T-helper 2 cell treated with Interferon-gamma antibody and Interleukin-4, amounts not matched to agents 5 μg/mL and 100 μg/mL, for 36 hours (primary cell): ENCODE measurements at places on chromosomes 2 and 18.

DNA sequence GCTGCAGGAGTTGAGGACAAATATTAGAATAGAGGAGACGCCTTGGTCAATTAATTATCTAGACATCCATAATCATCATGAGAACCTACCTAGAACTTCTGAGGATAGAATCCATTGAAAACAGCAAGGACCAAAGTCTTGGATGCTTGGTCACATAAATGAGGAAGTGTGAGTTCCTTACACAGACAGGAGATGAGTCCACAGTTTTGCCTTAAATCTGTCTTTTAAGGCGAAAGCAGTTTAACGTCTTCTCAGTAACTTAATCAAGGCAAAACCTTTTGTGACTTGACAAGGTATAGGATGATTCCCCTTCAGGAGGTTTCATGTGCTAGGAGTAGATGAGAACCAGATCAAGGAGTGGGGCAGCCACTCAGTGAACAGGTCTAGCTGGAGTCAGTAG, 1783.2 kb upstream of the CELF4 start:
- no peak for DNase-seq

DNA sequence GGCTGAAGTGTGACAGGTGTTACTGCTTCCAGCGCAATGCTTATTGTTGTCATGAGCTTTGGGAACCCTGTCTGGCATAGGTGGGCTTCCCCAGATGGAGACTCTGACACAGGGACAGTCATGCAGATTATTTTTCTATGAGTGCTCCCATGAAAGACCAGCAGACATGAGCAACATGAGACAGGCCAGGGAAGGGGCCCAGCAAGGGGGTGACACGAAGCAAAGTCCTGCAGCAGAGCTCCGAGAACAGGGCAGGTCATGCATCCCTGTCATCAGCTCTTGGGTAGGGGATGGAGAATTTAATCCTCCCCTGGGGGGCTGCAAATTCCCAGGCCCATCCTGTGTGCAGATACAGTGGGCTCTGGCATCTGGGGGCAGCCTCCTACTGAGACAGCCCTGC, 77.4 kb downstream of the CTAGE1 start:
- no peak for DNase-seq

DNA sequence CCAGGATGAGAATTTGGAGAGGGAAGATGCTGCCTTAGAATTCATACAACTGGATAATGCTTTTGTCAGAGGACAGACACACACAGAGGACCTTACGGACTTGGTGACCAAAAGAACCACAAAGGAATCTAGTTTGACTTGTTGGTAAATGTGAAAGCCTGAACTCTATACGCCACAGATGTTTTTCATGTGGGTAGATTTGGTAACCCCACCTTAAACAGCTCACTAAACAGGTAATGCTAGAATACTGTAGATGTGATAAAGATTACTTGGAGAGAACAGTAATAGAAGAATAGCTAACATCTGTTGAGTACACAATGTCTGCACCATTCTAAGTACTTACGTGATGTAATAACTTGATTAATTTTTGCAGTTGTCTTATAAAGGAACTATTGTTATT, 24.1 kb downstream of the ANXA4 start:
- no peak for DNase-seq

GRCh38 chr2:173997753-173998152, 32.6 kb upstream of the SP3 start:
- no peak for DNase-seq

GRCh38 chr2:107430006-107430405, 396.7 kb upstream of the RGPD4 start:
- DNase-seq: no peak

GRCh38 chr2:239109041-239109927, 261.4 kb downstream of the TWIST2 start:
- no peak for DNase-seq

DNA sequence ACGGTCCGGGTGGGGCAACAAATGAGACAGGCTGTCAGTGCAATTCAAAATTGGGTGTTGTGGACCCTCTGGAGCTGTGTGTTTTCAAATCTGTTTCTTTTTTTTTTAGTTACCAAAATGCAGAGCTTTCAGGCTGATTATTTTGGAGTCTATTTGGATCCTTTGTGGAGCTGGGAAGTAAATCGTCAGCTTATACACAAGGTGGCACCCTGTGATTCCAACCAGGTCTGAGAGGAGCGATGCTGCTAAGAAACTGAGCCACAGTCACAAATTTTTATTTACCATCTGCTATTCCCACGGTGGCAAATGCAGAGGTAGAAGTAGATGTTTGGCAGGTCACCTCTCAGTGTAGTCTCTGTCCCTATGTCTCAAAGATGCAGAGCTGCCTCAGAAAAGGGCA, 3.8 kb upstream of the EPC2 start:
- no peak for DNase-seq

GRCh38 chr2:144133936-144134665, 385.8 kb downstream of the ZEB2 start:
- DNase-seq: no peak

GRCh38 chr2:178810422-178810821, 3.2 kb upstream of the TTN start:
- no peak for DNase-seq

- no peak for DNase-seq
These were observed 164.0 kb downstream of the SLC39A10 start for GRCh38 chr2:195820867-195821565.

DNA sequence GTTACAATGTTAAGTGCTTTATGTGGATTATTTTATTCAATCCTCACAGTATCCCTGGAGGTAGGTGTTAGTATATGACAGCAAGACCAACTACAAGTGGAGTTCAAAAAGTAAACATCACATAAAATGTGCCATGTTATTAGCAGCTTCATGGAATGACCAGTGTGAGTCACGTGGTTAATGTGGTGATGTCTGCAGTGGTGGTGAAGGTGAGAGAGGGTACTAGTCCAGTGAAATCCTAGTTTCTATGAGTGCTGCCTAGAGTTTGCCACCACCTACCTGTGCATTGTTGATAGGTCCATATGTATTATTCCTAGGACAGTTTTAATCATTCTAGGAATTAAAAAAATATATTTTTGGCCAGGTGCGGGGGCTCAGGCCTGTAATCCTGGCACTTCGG, 865.2 kb upstream of the DDX18 start:
- no peak for DNase-seq

DNA sequence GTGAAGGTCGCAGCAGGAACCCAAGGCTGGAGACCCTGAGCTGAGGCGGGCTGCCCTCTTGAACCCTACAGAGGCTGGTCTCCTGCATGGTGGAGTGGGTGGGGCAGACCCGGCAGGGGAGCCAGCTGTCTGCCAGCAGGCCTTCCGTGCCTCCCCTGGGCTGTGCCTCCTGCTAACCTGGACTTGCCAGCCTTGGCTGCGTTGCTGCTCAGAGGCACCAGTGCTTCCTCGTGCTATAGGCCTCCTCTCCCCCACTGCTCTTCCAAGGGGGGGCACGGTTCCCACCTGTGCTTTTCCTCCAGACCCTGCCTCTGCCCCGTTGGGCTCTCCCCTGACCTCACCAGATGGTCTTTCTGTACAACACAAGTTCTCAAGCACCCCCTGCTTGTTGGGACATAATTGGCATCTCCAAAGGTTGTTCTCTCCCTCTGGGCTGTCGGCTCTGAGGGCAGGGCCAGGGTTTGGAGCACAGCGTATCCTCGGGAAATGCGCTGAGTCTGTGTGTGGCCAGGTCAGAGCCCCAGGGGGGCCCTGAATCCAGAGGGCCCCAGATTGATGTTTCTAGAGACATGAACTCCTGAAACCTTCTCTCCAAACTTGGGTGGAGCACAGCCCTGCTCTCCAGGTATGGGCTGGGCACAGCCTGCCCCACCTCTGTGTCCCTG, 6.7 kb downstream of the ARHGEF4 start:
- no peak for DNase-seq

- no peak for DNase-seq
These were observed 16.5 kb upstream of the MARCO start for GRCh38 chr2:118925476-118925875.

DNA sequence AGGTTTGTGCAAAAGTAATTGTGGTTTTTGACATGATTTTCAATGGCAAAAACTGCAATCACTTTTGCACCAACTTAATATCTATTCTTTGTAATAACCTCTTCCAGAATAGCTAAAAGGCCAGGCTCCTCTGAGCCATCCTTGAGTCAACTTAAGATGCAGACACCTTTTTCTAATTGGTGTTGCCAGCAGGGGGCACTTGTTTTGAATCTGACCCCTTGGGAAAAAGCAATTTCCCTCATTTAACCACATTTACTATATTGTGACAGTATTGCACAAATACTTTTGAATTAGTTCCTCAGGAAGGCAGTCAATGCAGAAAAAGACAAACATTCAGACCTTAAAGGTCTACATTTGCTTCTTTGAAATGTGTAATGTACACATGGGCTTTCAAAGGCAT, 78.6 kb upstream of the GALNT5 start:
- no peak for DNase-seq

- DNase-seq: no peak
These were observed 5.7 kb downstream of the ZFP36L2 start for GRCh38 chr2:43220760-43221123.

GRCh38 chr2:181158427-181158826, 178.0 kb downstream of the UBE2E3 start:
- no peak for DNase-seq

DNA sequence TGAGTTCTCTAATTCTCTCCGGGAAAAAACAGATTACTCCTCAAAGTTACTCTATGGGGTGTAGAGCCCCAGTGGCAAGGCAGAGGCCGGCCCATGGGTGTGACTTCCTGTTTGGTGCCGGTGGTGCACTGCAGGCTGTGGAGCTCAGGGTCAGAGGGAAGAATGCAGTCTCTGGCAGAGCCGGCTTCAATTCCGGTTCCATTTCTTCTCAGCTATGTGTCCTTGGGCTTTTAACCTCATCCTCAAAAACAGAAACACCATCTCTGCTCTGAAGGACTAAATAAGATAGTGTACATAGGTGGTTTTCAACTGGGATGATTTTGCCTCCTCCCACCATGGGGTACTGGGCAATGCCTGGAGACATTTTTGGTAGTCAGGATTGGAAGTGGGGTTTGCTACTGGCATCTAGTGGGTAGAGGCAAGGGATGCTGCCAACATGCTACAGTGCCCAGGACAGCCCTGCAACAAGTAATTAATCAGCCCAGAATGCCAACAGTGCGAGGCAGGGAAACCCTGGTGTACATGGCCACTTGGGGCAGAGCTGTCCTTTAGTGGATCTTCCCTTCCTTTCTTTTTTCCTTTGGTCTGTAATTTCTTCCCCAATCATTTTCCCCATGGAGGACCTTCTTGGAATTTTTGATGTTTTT, 81.2 kb downstream of the INSIG2 start:
- DNase-seq: no peak

- no peak for DNase-seq
These were observed 352.6 kb upstream of the POU3F3 start for GRCh38 chr2:104501342-104501741.

- DNase-seq: no peak
These were observed 155.6 kb upstream of the GLI2 start for GRCh38 chr2:120579916-120580685.

- no peak for DNase-seq
These were observed 3.3 kb upstream of the GALNT14 start for GRCh38 chr2:31141443-31142085.

DNA sequence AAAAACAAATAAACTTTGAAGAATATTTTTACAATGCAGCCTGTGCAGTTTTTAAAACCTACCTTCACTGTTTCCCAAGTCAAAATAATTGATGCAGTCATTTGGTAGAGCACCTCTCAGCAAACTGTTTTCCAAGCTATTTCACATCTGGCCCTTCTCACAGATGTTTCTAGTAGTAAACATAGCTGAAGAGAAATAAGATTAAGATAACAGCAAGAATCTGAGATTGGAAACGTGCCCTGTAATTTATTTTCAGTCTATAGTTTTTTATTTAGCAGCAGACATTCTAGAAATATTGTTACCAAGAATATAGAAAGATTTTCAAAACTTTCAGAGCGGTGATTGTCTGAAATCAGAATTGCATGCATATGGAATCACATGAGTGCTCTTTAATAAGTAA, 440.2 kb downstream of the TRIB2 start:
- no peak for DNase-seq

DNA sequence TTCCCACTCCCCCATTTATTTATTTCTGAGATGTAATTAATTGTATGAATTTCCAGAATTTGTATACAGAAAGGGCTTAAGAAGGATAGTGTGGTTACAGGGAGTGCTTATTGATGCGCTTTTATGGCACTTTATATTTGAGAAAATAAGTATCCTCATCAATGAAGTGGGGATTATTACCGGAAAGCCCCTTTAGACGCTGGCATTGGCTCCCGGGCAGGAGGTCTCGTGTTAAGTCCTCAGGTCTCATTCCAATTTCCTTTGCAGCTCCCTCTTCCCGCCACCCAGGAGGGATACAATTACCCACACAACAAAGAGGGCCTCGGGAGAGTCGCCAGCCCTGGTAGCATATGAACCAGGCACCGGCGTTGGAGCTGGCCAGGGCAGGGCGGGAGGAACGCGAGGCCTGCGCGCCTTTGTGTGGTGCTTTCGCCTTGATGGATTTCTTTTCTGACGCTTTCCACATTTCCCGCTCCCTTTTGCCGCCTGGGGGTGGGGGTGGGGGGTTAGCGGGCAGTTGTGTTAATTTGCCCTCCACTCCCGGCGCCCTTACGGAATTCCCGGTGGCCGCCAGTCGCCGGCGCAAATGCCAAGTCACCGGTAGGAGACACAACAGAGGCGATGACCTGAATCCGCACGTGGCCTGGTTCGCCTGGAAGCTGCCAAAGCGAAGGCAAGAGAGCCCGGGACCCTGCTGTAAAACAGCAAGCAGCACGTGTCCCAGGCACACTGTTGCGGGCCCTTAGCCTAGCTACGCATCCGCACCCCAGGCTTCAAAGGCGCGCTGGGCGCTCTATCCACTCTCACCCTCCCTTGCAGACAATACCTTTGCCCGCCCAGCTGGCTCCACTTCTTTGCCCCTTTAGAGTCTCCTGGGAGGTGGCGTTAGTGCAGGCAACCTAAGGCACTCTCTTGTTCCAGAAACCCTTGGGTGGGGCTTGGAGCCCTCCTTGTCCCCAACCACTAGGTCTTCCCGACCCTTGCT, 3.3 kb downstream of the GAD1 start:
- DNase-seq: no peak

DNA sequence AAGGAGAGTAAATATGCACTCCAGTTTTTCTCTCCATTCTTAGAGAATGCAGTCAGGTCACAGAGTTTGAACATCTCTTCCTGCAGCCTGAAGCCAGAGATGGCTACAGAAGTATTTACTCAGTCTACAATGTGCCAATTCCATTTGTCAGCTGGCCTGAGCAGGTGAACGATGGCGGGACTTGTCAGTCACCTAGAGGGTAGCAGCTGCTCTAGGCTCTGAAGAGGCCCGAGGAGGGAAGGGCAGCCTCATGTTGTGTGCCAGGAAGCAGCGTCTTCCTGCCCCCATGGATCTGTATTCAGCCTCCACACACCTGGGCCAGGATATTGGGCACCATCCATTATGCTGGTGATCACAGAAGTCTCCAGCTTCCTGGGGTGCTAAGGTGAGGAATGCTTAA, 316.7 kb upstream of the CHAC2 start:
- no peak for DNase-seq

- DNase-seq: no peak
These were observed 1.4 kb downstream of the CCT7 start for GRCh38 chr2:73235315-73236028.

DNA sequence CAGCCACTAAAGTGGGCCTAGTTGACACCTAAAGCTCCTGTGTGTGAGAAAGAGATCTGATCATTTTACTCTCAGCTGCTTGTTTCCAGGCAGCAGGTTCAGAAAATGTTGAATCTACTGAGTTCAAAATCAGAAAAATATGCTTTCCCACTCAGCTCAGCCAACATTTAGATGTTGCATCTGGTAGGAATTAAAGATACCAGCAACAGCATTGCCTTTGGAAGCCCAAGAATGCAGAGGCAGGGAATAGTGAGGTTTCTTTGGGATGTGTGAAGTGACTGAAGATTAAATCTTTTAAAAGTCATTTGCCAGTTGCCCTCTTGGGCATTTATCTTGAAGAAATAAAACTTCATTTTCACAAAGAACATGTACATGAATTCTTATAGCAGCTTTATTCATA, 33.9 kb upstream of the DOCK10 start:
- no peak for DNase-seq
